ENCODE measurements at places on chromosomes 12 and 14.
A peak's percentile ranks its signal among the peaks of the same experiment; 100 is the strongest.

DNA sequence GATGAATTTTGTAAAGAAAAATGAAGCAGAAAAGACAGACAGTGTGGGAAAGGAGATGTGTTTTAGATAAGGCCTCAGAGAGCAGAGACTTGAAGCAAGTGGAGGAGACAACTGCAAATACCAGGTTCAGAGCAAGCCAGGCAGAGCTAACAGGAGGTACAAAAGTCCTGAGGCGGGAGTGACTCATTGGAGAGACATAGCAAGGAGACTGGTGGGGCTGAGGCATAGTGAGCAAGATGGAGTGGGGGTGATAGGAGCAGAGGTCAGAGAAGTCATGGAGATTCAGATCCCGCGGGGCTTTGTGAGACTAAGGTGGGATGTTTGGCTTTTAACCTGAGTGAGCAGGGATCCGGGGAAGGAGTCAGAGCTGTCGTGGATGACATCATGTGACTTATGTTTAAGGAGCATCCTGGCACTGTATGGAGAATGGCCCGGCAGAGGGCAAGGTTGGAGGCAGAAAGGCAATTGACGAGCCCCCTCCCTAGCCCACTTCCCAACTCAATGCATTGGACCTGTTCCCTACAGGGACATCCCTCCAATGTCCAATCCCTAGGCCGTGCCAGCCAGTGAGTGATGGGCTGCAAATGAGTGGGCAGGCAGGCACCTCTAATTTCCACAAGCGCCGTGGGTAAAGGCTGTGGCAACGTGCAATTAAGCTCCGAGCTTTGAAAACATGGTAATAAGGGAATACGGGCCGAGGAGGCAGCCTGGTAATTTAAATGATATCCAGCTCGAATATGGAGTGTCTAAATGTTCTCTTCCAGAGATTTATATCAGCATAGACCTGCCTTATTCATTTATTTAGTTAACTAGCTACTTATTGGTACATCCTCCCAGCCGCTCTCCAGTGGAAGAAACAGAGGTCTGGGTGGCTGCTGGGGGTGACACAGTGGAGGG lies 206.8 kb upstream of the LHX5 start:
- DNase-seq = no peak

DNA sequence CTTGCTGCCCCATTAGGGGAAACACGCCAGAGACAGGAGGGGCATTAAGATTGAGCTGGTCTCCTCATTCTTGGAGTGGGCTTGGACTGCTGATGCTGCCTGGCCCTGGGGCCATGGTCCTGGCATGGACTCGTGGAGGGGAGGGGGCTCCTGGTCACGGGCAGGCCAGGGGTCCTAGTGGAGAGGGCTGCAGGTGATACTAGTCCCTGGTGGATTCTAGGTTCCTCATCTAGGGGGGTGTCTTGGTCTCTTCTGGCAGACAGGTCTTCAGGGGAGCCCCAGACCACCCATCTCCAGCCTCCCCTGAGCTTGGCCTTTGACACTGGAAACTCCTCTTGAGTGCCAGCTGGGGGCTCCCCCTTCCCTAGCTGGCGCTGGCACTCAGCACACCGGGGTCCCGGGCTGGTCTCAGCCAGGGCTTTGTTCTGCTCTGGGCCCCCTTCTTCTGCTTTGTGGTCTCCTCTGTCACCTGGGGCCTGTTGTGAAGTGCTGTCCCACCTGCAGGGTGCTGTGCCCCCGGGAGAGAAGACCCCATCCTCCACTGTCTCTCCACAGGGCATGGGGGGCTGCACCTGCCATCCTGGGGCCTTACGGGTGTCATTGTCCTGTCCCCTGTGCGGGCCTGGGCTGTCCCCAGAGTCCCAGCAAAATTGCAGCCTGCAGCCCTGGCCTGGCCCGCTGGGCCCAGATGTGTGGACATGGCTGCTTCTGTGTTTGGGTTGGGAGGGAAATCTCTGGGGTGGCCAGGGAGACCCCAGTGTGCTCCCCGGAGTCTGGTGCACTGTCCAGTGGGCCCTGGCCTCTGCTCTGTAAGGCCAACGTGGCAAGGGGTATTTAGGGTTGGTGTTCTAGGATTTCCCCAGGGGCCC lies 2.3 kb downstream of the KIF26A start:
- DNase-seq = no peak

- no peak for DNase-seq
Measured at GRCh38 chr14:96109596-96110355, 70.6 kb downstream of the C14orf132 start.

DNA sequence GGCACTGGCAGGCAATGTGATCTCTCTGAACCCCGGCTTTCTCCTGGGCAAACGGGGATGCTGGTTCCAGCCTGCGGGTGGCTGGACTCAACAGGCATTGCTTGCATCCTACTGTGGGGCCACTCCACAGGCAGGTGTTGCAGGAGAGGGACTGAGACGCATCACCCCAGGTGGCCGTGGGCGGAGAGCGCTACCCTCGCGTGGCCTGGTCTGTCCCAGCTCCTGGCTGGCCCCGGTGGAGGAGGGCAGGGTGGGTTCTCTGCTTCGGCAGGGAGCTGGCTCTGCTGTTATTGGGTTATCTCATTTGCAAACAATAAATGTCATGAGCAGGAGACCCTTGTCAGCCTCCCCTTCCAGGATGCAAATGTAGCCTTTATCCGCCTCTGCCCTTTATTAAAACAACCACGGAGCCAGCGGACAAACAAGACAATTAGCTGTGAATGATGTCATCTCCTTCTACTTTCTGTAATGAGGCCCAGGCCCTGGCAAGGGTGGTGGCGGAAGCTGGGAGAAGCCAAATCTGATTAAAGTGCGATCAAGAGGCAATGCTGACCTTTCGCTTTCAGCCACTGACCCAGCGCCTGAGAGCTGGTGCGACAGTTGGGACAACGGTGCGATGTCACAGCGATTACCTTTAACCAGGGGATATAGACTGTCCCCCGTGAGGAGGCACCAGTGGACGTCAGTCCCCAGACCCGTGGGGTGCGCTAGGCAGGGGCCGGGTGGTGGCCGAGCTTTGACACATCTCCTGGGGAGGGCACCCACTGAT lies 161.8 kb downstream of the KIF26A start:
- no peak for DNase-seq

DNA sequence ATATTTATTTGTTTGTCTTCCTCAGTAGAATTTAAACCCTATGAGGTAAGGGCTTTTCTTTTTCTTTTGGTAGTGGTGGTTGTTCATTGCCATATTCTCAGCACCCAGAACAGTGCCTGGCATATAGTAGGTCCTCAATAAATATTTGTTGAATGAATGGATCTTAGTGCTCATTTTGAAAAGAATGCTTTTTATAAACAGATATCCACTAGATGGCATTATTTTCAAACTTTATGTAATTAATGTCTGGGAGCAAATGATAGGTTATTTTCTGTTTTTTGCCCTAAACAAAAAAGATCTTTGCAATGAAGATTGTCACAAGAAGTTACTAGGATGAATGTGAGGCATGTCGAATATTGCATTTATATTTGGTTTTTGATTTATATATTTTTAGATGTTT lies 64.1 kb downstream of the RAD51B start:
- DNase-seq = no peak

DNA sequence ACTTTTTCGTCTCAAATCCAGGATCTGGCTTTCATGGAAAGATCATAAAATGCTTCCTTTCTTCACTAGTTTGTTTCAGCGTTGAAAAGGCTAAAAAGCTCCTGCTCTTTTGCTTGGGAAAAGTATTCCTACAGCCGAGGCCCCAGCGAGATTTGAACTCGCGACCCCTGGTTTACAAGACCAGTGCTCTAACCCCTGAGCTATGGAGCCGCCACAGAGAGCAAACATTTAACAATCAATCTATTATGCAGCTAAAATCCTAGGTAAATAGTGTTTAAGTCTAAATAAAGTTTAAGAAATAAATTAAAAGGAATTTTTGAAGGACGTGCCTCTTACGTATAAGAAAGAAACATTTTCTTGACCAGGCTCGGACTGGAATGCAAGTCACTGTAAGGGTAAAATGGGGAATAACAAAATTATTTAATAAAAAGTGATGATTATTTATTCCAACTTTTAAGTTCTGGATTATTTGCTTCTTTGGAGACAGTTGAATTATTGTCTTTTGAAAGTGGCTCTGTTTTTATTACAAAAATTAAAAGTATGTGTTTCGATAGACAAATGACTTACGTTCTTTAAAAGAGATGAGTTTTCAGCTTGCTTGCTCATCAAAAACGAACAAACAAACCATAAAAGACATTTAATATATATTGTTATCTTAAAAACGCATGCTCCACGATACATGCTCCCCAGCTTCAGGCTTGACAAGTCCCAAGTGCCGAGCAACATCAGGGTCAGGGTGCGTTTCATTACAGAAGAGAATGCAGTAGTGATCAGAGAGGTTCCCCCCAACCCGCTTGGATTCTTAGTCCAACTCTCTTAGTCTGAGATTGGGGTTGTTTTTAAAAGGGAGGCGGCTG lies 10.2 kb downstream of the OR6S1 start:
- peak; percentile 15 for DNase-seq

DNA sequence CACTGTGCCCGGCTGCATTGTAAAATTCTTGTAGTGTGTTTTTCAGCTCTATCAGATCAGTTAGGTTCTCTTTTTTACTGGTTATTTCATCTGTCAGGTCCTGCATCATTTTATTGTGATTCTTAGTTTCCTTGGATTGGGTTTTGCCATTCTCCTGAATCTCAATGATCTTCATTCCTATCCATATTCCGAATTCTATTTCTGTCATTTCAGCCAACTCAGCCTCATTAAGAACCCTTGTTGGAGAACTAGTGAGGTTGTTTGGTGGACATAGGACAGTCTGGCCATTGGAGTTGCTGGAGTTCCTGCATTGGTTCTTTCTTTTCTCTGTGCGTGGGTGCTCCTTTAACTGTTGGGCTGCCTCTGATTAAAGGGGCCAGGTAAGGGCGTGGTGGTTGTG lies 5.6 kb upstream of the C1S start:
- no peak for DNase-seq

GRCh38 chr12:44031472-44032185 lies 195.7 kb downstream of the TMEM117 start:
- DNase-seq = no peak

DNA sequence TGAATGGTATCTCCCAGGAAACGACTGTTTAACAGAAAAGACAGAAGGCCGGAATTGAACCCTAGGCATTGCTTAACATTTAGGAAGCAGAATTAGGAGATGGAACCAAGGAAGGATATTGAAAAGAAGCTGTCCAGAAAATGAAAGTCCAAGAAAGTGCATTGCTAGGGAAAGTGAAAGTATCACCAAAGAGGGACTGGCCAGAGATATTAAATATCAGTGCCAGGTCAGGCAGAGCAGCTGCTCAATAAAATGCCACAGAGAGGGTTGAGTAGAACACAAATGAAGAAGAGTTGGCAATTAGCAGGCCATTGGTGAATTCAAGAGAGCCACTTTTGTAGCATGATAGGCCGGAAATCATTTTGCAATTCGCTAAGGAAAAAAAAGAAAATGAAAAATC lies 101.6 kb downstream of the CFAP54 start:
- DNase-seq = no peak

- no peak for DNase-seq
Measured at GRCh38 chr12:53096089-53096741, 1.3 kb upstream of the IGFBP6 start.

- no peak for DNase-seq
Measured at GRCh38 chr12:131830335-131830913, 2.2 kb downstream of the MMP17 start.

DNA sequence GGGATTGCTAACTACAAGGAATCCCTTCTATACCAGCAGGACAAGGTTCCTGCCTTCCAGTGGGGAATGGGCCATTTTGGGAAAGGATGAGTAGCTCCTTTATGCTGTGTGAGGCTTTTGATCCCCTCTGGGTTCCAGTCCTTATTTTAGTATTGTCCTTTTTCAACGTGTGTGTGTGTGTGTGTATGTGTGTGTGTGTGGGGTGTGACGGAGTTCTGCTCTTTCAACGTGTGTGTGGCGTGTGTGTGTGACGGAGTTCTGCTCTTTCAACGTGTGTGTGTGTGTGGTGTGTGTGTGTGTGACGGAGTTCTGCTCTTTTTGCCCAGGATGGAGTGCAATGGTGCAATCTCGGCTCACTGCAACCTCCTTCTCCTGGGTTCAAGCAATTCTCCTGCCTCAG lies 27.4 kb downstream of the RAB35 start:
- no peak for DNase-seq

DNA sequence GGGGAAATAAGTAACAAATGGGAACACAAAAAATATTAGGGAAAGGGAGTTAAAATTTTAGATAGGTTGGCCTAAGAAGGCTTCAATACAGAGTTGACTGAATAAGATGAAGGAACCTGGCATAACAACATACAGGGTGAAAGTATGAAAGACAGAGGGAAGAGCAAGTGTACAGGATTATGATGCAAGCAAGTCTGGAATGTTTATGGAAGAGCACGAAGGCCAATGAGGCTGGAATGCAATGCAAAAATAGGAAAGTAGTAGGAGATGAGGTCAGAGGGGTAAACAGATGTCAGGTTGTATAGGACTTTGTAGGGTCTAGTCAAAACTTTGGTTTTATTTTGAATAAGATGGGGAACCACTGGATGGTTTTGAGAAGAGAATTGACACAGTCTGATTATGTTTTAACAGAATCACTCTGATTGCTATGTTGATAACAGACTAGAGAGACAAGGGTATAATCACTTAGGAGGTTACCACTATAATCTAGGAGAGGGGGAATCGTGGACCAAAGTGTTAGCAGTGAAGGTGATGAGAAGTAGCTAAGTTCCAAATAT lies 96.8 kb downstream of the OSBPL8 start:
- DNase-seq = no peak
